ENCODE measurements at places on chromosomes 11 and 22.

DNA sequence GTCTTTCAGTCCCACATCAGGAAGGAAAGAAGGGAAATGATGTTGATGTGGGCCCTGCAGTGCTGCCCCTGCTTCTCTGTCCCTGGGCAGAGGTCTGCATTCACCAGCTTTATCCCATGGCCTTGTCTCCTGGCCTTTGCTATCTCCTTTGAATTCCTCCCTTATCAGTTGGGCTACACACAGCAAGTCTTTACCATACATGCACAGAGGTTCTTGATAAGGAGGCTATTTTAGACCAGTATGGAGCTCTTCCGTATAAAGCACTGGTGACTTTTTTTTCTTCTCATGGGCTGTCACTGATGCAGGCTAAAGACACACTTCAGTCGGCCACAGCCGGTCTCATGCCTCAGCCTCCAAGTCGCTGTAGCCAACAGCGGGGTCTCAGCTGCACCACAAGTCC lies 20.2 kb downstream of the MYO18B start:
- no peak for DNase-seq

GRCh38 chr11:132080127-132080526 lies 709.7 kb downstream of the NTM start:
- no peak for DNase-seq

DNA sequence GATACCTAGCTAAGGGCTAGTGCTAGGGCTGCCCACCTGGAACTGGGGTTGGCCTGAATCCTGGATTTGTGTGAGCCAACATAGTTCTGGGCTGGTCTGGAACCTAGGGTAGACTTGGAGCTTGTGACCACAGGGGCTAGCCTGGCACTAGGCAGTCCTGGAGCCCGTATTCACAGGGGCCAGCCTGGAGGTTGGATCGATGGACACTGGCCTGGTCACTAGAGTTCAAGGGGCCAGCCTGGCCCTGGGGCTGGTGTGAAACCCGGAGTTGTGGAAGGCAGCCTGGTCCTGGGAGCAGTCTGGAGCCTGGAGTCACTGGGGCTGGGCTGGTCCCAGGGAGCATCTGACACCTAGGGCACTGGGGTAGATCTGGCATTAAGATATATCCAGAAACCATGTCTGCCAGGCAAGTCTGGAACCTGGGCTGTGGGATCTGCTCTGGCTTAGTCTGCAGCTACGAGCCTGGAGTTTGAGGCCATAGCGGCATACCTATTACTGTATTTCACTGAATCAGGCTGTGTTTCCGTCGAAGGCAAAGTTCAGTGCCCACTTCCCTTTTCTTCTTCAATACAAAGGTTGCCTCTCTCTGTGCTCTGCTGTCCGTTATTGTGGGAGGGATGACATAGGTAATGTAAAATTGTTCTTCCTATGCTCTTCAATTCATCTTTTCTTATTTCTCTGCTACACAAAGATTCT lies 9.1 kb upstream of the GLYATL1B start:
- no peak for DNase-seq

DNA sequence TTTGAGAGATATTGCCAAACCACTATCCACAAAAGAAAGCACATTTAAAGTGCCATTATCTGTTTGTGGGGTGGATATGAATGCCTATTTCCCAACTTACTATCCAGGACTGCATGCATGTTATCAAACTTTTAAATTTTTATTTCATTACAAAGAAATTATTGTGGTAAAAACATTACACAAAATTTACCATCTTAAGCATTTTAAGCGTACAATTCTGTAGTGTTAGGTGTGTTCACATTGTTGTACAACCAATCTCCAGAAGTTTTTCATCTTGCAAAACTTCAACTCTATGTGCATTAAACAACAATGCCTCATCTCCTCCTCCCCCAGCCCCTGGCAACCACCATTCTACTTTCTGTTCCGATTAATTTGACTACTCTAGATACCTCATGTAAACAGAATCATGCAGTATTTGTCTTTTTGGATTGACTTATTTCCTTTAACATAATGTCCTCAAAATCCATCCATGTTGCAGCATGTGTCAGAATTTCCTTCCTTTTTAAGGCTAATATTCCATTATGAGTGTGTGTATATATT lies 17.6 kb upstream of the CD44 start:
- DNase-seq = no peak

- DNase-seq = no peak
Measured at GRCh38 chr11:120562806-120563425, 51.4 kb downstream of the GRIK4 start.

- no peak for DNase-seq
Measured at GRCh38 chr11:64455456-64456261, 96.7 kb downstream of the RPS6KA4 start.

DNA sequence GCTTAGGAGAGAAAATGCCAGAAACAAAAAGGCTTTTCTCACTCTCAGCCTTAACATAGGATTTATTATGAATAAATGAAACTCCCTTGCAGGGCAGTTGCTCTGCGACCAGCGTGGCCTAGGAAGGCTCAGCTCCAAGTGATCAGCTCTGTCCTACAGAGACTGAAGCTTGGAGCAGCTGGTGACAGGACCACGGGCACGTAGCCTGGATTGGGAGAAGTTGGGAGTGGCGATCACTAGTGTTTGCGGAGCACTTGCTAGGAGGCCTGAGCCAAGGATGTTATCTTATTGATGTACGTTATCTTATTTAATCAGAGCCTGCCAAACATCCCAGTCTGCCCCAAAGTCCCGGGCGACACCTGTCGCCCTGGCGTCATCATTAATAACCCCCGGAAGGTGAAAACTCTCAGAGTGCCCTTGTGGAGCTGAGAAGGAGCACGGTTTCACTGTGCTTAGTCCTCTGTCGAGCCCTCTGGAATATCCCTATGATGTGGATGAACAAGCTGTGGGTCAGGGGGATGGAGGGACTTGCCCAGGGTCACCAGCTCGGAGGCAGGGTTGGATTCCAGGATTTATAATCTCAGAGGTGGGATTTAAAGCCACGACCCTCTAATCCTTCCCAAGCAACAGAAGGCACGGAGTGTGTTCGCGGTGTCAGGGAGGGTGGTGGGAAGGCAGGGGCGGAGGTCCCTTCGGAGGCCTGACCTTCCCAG lies 40.8 kb upstream of the SMIM38 start:
- no peak for DNase-seq

- DNase-seq = no peak
Measured at GRCh38 chr11:94753630-94754029, 14.5 kb upstream of the AMOTL1 start.

DNA sequence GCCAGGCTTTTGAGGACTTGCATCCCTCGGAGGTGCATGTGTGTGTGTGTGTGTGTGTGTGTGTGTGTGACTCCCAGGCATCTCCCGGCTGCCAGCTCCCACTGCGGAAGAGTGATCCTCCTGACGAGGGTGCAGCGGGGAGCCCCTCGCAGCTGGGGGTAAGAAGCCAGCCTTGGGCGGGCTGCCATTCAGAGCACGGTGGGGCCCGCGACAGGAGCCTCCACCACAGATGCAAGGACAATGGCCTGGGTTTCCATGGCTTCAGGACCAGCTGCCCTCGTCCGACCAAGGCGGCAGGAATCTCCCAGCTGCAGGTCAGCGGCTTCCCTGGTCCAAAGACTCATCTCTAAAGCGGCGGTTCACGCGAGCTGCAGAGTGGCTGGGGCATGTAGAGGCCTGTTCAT lies 908.5 kb downstream of the BRD1 start:
- DNase-seq = no peak

- no peak for DNase-seq
Measured at GRCh38 chr11:96309016-96309642, 33.9 kb downstream of the MAML2 start.

DNA sequence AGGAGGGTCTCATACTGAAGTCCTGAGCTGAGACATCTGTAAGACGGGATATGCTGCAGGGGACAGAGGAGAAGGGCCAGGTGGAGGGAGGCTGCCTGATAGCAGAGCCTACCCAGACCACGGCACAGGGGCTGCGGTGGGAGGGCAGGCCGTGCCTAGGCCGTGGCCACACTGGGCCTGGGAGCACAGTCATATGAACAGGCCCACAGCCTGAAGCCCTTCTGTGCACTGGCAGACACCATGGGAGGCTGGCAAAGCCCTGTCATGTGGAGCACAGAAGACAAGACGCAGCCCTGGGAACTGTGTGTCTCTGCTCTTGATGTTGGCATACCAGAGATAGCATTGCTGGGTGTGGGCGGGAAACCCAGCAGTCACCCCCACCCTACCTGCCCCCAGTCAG lies 3.3 kb downstream of the SPATA19 start:
- no peak for DNase-seq

DNA sequence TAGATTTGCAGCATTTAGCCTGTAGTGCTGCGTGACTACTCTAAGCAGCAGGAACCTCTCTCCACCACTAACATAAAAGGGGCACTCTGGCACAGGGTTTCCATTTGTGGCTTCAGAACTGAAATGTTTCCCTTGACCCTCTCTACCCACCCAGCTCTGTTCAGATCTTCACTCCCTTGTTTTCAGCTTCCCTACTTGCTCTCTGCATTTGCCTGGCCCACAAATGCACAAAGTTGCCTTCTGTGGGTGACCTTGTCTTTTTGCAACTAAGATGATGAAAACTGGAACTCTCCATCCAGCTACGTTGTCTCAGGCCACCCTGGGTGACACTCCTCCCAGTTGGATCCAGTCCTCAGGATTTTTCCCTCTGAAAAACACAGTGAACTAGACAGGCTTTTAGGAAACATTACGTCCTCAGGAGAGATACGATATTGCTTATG lies 19.8 kb upstream of the PSMA1 start:
- no peak for DNase-seq

DNA sequence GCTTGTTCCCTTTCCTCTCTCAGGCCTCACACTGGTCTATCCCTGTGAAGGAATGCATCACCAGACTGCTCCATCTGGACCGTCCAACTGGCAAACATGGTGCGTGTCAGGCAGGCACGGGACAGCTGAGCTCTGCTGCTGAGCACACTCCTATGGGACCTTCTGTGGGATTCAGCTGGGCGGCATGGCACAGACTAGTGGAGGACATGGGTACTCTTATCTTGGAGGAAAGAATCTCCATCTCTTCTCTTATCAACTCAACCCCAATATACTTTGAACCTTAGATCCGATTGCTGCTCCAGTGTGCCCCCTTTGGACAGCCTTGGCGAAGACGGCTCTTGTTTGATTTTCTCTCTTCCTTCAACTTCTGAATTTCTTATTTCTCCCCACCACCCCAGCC lies 593.6 kb downstream of the ETS1 start:
- no peak for DNase-seq

DNA sequence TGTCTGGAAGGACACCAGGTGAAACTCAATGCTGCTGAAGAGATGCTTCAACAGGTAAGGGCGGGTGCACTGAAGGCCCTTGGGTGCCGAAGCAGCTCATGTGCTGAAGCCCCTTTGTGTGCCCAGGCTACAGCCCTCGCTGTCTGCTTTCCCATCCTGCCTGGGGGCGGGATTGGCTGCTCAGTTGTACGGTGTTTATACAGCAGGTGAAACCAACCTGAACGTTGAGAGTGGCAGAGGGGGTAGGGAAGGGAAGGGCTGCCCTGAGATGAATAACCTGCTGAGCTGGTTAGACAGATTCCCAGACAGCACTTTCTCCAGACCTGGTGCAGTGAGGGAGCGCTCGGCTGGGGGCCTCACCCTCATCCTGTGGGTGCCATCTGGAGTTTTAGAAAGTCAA lies 75.7 kb downstream of the CYB5R2 start:
- DNase-seq = no peak

DNA sequence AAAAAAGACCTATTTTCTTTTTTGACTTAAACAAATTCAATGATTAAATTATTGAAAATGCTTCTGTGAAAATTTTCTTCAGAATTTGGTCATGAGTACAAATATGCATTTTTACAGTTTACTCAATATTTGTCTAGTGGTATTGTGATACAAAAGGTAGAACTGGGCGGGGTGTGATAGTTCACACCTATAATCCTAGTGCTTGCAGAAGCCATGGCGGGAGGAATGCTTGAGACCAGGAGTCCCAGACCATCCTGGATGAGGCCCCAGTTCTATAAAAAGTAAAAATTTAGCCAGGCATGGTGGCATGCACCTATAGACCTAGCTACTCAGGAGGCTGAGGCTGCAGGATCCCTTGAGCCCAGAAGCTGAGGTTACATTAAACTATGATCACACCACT lies 90.6 kb downstream of the ARHGAP42 start:
- DNase-seq = no peak

- no peak for DNase-seq
Measured at GRCh38 chr11:16352707-16353106, 3.6 kb downstream of the SOX6 start.

DNA sequence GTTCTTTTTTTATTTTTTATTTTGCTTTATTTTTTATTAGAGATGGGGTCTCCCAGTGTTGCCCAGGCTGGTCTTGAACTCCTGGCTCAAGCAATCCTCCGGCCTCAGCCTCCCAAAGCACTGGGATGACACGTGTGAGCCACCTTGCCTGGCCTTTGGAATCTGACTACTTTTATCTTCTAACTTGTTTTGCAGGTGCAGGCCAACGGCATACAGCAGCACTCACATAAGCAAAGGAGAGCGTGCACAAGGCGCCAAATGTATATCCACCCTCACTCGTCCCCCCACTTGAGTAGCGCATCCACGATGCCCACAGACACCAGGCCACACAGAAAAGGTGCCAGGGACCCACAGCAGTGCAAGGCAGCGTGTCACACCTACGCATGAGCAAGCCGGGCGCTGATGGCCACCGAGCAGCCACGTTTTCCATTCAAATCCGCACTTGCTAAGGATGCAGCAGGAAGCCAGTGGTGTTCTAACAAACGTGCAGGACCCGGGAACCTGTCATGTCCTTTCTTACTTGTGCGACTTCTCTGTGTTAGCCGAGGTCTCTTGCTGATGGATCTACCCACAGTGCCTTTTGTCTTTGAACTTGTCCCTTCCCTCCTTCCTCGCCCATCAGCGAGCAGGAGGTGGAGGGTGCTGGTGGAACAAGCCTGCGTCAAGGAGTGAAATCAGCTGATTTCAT lies 5.9 kb downstream of the ASCL2 start:
- no peak for DNase-seq

DNA sequence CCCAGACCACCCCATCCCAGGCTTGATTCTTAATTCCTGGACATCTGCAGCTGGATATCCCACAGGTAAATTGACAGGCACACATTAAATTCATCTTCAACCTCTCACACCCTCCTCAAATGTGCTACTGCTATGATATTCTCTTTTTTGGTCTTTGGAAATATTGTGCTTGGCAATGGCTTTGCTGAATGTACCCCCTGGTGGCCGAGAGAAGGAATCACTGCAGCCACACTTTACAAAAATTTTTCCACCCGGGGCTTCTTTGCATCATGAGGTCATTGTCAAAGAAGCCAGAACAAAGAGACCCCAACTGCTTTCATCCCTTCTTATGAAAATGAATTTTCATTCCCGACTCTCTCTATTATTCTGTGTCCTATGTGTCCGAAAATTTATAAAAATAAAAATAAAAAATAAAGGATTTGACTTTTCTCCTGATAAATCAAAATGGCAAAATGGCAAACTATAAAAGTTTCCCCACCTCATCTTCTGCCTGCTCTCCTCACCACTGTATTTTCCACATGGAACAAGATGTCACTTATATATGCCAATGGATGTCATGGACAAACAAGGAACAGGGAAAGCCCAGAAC lies 15.0 kb upstream of the CYB5R2 start:
- DNase-seq = no peak

- DNase-seq = no peak
Measured at GRCh38 chr11:64631675-64632074, 40.7 kb downstream of the SLC22A12 start.
